ENCODE measurements at places on chromosomes 1 and 21. TPM values are rescaled to one million over a fixed set of nuclear protein-coding genes. Genes with fewer than 3 reads are reported as not detected.

GPR161 gene
- polyA plus RNA-seq, result 22.4 TPM

GBP1 gene
- 12.0 TPM for polyA plus RNA-seq

KIF2C gene
- 6.7 TPM for polyA plus RNA-seq

AMIGO1 gene
- polyA plus RNA-seq, result 2.6 TPM

DNAJC6 gene
- polyA plus RNA-seq, result 9.3 TPM

CA14 gene
- polyA plus RNA-seq, result 6.0 TPM

GRCh38 chr1:240151136-240151735 lies 59.6 kb downstream of the FMN2 start:
- no peak for DNase-seq

DNA sequence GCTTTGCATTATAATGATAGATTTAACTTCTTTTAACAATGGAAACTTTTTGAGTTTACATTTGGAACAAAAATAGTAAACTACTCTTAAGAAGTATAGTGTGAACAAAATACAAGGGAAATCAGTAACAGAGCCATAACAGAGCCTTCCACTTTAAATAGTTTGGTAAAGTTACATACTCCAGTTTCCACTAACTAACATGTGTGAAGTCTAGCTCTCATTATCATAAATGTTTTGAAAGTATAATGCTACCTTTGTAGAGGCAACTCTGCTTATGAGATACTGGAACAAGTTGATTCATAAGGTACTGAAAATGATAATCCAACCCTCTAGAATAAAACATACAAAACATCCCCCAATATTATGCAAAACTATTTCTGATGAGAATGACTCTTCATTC lies 1155.1 kb upstream of the ADGRL2 start:
- no peak for DNase-seq

- peak; percentile 35 for DNase-seq
Measured at GRCh38 chr1:210272666-210273065, 40.1 kb downstream of the SERTAD4 start.

- DNase-seq, result no peak
Measured at GRCh38 chr1:184621260-184621659, 133.4 kb downstream of the EDEM3 start.

GRCh38 chr1:116311756-116312680 lies 61.0 kb upstream of the ATP1A1 start:
- DNase-seq, result peak; percentile 58

GRCh38 chr1:18794051-18794450 lies 65.4 kb downstream of the TAS1R2 start:
- no peak for DNase-seq

DNA sequence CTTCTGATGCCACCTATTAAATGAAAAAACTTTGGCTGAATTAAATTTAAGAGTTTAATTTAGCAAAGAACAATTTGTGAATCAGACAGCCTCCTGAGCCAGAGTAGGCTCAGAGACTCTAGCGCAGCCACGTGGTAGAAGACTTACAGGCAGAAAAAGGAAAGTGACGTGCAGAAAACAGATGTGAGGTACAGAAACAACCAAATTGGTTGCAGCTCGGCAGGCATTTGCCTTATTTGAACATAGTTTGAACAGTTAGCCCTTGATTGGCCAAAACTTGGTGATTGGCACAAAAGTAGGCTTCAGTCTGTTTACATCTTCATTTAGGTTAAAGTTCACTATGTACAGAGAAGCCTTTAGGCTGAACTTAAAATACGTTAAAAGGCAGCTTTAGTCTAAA lies 22.9 kb downstream of the TCP10L start:
- peak; percentile 55 for DNase-seq

DNA sequence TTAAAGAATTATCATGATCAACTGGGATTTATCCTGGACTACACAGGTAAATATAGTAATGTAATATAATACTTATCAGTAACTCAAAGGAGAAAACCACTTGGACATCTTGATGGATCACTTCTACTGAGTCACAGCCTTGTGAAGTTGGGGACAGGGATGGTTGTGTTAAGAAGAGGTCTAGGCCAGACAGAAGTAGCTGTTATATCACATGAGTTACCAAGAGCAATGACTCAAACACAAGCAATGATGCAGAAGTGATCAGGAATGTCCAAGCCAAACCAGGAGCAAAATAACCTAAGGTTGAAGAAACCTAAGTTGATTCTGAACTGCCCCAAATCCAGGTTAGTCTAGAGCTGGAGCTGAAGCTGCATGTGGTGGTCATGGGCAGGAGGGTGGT lies 424.5 kb upstream of the DAB1 start:
- no peak for DNase-seq

GRCh38 chr1:184698969-184699368 lies 55.7 kb downstream of the EDEM3 start:
- DNase-seq, result no peak

DNA sequence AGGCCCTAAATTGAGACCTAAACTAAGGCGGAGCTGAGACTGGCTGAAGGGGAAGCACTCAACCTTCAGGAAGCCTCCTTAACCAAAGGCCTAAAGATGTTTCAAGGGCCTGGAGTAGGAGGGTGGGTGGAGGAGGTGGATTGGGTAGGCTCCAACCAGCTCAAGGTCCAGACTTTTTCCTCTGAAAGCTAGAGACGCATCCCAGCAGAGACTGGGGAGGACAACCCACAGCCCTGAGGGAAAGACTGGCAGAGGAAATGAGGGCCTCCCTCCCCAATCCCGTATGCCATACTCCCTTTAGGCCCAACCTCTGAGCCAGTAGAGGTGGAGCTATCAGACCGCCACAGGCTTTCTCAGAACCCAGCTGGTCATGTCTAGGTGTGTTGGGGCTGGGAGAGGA lies 1.1 kb downstream of the ECM1 start:
- no peak for DNase-seq

- DNase-seq, result no peak
Measured at GRCh38 chr1:11377001-11377583, 101.9 kb upstream of the DISP3 start.

DNA sequence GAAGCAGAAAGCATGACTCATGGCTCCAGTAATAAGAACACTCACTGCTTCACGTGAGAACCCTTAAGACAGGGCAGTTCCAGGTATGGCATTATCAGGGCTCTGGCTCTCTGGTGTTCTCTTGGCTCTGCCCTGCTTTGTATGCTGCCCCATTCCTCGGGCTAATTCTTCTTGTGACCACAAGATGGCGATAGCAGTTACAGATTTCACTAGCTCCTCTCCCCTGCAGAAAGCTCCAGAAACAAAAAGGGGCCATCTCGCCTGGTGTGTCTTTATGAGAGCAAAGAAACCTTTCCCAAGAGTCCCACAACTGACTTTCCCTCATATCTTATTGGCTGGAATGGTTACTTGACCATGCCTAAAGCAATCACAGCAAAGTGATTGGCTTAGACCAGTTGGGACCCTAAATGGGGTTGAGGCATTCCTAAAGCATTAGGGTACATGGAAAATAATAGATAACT lies 60.1 kb downstream of the F3 start:
- peak; percentile 82 for DNase-seq

GRCh38 chr1:200888349-200888838 lies 6.3 kb upstream of the INAVA start:
- peak; percentile 8 for DNase-seq

GRCh38 chr21:41914358-41914757 lies 35.2 kb upstream of the PRDM15 start:
- no peak for DNase-seq

DNA sequence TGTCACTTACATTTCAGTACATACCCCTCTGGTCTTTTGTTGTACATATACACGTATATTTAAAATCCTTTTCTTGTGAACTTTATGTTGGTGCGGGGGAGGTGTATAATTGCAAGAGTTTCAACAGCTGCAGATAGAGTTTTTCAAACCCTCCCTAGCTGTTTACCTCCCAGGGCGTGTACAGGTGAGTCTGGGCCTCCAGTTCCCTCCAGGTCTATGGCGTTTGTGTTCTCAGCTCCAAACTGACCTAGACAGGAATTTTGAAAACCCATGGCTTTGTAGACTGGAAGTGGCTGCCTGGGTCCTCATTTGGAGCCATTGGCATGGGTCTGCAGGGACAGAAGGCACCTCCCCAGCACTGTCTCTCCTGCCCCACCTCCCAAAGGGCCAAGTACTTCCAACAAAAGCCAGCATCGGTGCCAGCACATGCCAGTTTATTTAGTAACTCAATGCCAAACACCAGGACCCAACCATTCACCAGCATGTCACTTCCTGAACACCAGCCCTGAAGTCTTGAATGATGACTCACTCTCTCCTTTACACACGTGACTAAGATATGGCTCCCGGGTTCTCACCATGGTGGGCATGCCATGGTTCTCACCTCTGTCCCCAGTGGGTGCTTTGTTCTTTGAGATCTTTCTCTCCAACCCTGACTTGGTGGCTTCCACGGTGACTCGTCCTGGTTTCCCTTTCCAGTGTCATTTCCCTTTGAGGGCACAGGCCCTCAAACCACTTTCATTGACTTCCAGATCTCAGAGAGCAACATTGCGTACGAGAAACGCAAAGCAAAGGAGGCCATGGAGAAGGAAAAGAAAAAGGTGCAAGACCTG lies 57.3 kb upstream of the EFHD2 start:
- DNase-seq, result no peak

DNA sequence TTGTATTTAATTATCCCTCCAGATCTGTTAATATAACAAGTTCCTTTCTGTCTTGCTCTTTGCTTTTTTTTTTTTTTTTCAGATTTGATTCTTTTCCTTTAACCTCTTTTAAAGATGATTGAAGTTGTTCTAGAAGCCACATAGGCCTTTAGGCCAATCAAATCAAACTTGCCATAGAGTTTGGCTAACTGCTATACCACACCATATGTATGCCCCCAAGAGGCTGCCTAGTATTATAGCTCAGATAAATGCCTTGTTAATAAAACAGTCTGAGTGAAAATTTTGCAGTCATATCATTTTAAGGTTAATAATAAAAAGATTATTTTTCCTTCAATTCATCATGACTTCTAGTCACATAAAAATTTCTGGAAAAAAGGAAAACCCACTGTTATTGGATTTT lies 696.0 kb upstream of the CHRM3 start:
- no peak for DNase-seq

DNA sequence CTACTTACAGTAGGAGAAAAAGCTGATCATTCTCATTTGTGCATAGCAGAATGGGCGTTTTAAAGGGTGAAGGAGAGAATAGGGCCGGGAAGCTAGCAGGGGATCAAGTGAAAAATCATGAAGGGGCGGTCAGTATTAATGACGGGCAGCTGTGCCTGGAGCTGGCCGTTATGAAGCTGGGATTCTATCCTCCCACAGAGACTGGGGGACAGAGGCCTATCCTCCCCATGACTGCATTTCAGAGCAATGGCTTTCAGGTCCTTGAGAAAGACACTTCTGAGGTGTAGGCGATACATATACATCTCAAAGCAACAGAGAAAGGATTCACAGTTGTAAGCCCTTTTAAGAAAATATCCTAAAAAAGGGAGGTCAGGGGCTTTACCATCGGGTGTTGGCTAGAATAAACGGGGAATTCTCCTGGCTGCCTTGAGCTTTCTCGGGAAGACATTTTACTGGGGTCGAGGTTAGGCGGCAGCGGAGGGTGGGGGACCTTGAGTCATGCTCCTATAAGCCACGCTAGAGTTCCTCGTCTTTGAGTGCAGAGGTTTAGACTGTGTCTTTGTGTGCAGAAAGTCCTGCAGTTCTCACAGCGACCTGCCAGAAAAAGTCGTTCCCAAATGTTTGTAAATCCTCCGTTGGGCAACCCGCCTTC lies 559 bp upstream of the MTARC2 start:
- no peak for DNase-seq

- DNase-seq, result no peak
Measured at GRCh38 chr1:235391874-235392273, 24.6 kb downstream of the TBCE start.
